ENCODE measurements at places on chromosomes 1 and 21.

DNA sequence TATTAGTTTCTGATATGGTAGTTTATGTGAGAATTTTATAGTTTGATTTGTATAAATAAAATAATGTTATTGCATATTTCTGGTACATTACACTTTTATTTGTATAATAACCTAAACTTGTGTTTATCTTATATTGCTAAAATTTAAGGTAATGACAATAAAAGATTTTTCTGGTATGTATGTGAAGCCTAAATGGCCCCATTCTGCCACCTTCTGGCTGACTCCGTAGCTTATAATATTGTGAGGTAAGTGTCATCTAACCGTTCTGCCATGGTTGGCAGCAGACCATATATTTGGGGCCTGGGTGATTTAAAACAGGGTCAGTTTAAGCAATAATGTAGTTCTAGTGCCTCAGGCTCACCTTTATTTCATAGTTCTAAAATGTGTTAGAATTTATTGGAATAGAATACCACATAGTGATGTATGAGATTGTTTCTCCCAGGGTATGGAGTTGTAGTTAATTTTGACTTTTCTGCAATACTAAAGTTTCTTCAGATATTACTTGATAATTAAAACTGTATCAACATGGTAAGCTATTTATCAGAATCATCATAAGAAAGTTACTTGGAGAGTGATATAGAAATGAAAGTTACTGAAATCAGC lies 21.2 kb upstream of the PRKACB start:
- no peak for DNase-seq

DNA sequence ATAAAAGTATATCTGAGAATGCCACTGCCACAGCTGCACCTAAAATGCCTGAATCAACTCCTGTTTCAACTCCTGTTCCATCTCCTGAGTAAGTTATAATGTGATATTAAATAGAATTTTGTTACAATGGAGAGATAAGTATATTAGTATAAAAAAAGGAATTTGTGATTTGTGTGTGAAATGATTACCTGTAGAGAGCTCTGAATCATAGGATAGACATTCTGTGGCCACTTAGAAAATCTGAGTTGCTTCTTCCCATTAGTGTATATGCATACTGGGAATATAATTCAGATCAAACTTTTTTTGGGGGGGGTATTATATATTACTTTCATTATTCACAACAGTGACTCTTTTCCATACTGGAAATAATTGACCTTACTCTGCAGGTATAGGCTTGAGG lies 52.9 kb downstream of the SUCO start:
- no peak for DNase-seq

DNA sequence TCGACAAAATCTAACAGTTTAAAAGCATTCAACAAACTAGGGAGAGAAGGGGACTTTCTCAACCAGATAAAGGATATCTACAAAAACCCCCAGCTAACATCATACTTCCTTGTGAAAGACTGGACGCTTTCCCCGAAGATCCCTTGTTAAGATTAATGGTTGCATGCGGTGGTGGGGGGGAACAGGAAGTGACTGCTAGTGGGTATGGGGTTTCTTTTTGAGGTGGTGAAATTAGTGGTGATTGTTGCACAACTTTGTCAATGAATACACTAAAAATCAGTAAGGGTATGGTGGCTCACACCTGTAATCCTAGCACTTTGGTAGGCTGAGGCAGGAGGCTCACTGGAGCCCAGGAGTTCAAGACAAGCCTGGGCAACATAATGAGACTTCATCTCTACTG lies 26.9 kb upstream of the EYA3 start:
- peak; percentile 78 for DNase-seq

DNA sequence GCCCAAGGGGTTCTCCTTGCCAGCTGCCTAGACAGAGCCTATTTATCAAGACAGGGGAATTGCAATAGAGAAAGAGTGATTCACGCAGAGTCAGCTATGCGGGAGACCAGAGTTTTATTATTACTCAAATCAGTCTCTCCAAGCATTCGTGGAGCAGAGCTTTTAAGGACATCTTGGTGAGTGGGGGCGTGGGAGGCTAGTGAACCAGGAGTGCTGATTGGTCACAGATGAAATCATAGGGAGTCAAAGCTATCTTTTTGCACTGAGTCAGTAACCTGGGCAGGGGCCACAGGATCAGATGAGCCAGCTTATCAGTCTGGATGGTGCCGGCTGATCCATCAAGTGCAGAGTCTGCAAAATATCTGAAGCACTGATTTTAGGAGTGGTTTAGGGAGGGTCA lies 64.8 kb upstream of the MRPS6 start:
- no peak for DNase-seq

DNA sequence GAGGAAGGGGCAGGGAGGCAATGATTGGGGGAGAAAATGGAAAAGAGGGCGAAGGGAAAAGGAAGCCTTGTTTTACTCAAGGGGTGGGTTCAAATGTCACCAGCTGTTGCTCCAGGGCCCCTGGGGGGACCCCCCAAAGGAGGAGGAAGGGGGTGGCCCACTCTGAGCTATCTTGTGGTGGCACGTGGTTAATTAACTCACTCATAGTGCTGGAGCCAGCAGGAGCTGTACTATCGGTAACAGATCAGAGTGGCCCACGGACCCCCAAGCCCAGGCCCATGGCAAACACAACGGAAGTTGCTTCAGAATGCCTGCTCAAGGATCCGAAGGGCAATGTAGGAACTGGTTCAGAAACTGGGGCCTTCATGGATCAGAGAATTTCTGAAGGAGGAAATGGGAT lies 7.2 kb downstream of the TFF2 start:
- no peak for DNase-seq

DNA sequence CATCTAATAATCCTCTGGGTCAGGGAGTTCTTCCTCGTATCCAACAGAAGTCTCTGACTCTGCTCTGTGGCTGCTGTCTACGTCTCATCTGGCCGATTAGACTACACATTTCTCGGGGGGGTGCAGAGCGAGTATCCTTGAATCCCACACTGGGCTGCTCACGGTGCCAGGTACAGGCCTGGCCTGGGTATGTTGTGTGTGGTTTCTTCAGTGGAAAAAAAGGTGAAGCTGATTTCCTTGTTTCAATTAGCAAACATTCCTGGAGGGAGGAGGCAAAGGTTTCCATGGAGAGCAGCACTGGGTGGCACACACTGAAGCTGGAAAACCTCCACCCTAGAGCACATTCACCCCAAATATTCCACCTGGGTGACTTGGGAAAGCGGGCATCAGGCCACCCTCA lies 2.0 kb upstream of the RAB7B start:
- DNase-seq, result no peak

- no peak for DNase-seq
These were observed 51.5 kb downstream of the SCCPDH start for GRCh38 chr1:246775531-246776385.

DNA sequence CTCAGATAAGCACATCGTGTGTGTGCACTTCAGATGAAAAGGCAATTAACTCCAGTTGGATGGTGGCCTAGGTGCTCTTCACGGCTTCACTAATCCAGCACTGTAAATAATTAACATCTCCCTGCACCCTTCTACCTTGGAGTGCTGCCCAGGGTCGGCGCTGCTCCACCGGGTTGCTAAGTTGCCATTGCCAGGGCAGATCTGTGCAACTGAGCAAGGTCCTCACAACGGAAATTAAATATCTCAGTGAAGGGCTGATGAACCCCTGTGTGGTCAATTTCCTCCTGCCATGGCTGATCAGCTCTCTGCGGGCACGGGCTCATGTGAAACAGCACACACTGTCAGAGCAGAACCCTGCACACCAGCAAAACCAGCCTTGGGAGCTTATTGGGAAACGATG lies 63.2 kb downstream of the SYDE2 start:
- no peak for DNase-seq

DNA sequence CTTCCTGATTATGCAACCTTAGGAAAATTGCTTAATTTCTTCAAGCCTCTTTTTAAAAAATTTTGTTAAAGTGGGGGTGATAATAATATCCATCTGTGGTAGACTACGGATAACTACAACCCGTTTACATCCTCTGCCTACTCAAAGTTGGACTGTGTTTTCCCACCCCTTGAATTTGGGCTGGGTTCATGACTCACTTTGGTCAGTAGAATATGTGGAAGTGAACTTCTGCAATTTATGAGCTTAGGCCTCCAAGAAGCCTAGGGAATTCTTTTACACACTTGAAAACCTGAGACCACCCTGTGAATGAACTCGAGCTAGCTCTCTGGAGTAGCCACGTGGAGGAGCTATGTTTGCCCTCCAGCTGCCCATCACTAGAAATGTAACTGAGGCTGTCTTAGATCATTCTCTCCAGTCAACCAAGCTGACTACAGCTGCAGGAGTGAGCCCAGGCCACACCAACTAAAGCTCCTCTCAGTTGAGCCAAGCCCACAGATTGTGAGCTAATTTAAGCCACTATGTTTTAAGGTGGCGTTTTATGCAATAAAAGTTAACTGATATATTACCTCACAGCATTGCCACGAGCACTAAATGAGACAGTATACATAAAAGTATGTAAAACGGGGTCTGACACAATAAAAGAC lies 29.6 kb upstream of the CACHD1 start:
- no peak for DNase-seq

DNA sequence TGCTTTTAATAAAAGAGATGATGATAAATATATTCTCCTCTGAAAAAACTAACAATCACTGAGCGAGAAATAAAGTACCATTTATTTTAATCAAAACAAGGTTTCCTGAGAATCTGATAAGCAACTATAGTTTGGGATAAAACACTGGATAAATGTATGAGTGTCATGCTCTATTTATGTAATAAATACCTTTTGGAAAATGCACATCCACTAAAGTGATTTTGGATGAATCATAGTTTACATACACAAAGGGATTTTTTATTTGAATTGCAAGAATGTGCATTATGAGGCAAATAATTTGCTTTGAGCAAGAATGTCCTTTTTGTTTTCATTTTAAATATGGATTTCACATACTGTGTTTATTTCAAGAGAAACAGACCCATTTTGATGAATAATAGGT lies 1483.5 kb downstream of the MRPL39 start:
- DNase-seq, result no peak

- no peak for DNase-seq
These were observed 167.6 kb downstream of the PRDM2 start for GRCh38 chr1:13867603-13868002.

- DNase-seq, result no peak
These were observed 75.9 kb downstream of the DHRS3 start for GRCh38 chr1:12542138-12542465.

- DNase-seq, result no peak
These were observed 711 bp upstream of the TESK2 start for GRCh38 chr1:45491487-45492260.

DNA sequence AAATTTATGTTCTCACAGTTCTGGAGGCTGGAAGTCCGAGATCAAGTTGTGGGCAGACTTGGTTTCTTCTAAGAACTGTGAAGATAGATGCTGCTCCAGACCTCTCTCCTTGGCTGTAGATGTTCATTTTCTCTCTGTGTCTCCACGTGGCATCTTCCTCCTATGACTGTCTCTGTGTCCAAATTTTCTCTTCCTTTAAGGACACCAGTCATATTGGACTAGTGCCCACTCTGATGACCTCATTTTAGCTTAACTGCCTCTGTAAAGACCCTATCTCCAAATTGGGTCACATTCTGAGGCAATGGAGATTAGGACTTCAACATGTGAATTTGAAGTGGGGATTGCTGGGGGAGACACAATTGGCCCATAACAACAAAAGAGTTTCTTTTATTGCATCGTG lies 125.3 kb upstream of the ETS2 start:
- no peak for DNase-seq

GRCh38 chr1:231927431-231927830 lies 300.8 kb downstream of the DISC1 start:
- DNase-seq, result no peak

DNA sequence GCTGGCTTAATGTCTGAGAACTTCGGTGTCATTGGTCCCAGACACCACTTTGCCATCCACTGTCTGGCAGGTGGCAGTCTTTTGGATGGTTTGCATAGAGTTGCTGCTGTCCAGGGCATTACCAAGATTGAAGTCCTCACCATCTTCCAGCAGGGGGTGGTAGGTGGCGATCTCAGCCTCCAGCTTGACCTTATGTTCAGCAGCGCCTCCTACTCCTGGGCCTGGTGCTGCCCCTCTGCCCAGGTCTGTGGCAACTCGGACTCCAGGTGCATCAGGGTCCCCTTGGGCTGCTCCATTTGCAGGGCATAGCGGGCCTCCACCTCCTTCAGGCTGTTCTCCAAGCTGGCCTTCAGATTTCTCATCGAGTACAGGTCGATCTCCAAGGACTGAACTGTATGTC lies 573.3 kb upstream of the NCAM2 start:
- no peak for DNase-seq

GRCh38 chr1:26585471-26585870 lies 55.9 kb downstream of the RPS6KA1 start:
- DNase-seq, result no peak

- no peak for DNase-seq
These were observed 466.8 kb downstream of the DSCAM start for GRCh38 chr21:40379881-40380810.

- no peak for DNase-seq
These were observed 45.2 kb upstream of the ST6GALNAC3 start for GRCh38 chr1:76029331-76029730.

DNA sequence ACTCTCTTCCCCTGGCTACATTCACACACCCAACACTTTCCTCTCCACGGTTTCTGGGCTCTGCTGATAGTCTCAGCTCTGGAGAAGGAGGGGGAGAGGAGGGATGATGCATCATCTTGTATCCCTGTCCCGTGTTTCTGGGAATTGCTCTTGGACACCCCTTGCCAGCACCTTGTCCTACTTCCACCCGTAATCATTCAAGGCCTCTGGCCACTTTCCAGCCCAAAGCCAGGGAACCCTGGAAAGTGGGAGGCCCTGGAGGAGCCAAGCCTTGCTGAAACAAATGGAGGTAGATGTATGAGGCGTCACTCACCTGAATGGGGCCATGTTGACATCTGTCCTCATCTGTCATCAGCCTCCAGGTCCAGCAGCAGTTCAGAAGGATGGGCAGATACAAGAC lies 4.4 kb downstream of the PLEKHO1 start:
- DNase-seq, result no peak

GRCh38 chr21:34706337-34706736 lies 37.5 kb downstream of the CLIC6 start:
- DNase-seq, result no peak

- DNase-seq, result no peak
These were observed 323.1 kb upstream of the FAM78B start for GRCh38 chr1:166489670-166490436.

GRCh38 chr1:199710974-199711373 lies 316.5 kb upstream of the NR5A2 start:
- no peak for DNase-seq

GRCh38 chr1:207828485-207829158 lies 76.8 kb downstream of the CD46 start:
- DNase-seq, result peak; percentile 94

- no peak for DNase-seq
These were observed 271.4 kb downstream of the FOXD2 start for GRCh38 chr1:47709019-47709871.

DNA sequence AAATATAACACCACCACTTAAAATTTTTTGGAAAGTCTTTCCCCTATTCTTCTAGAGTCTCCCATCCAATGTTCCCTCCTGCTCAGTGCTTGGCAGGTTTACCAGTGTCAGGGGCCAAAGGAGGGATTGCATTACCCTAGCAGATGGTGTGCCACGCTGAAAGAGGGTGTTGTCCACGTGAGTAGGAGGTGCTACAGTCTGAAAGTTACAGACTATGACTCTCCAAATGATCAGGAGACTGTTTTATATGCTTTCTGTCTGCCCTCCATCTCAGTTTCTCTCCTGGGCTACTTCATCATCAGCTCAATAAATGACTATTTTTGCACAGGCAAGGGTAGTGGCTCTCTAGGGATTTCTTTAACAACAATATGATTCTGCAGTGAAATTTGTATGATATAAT lies 31.3 kb upstream of the ANGPTL7 start:
- no peak for DNase-seq

- DNase-seq, result no peak
These were observed 698 bp downstream of the MOV10 start for GRCh38 chr1:112674986-112675727.
